ENCODE measurements at places on chromosomes 1 and 21. TPM values are rescaled to one million over a fixed set of nuclear protein-coding genes. Genes with fewer than 3 reads are reported as not detected.

DNA sequence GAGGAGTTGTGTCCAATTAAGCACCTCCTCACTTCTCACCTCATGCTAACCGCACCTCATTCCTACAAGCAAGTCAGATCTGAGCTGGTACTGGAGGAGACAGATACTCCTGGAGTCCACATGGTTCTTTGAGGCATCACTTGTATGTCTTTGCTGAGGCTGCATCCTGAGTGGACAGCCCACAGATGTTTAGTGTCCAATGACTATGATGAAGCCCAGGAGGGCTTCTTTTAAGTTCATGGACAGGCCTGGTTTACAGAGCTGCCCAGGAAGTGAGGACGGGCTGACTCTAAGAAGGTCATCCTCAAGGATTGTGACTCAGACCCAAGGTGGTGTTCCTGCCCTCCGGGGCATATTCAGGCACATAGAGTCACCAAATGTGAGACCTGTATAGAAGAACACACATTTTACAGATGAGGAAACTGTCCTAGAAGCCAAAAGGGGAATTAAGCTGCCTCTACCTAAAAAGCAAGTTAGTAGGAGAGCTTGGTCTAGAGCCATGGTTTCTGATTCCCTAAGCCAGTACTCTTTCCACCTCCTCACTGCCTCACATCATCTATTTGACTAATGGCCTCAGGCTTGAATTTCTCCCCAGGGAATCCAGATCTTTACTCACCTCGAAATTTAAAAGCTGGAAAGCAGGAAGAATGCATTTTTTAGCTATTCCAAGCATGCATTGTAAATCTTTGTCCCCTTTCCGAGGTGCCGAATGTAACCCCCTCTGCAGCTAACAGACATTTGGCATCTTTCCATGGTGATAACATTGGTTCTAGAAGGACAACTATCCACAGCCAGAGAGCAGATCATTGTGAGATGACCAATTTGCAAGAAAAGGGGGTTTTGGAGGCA is 228.1 kb downstream of the OMA1 start:
- no peak for DNase-seq

- no peak for DNase-seq
Measured at GRCh38 chr1:107925565-107925964, 39.4 kb downstream of the VAV3 start.

DNA sequence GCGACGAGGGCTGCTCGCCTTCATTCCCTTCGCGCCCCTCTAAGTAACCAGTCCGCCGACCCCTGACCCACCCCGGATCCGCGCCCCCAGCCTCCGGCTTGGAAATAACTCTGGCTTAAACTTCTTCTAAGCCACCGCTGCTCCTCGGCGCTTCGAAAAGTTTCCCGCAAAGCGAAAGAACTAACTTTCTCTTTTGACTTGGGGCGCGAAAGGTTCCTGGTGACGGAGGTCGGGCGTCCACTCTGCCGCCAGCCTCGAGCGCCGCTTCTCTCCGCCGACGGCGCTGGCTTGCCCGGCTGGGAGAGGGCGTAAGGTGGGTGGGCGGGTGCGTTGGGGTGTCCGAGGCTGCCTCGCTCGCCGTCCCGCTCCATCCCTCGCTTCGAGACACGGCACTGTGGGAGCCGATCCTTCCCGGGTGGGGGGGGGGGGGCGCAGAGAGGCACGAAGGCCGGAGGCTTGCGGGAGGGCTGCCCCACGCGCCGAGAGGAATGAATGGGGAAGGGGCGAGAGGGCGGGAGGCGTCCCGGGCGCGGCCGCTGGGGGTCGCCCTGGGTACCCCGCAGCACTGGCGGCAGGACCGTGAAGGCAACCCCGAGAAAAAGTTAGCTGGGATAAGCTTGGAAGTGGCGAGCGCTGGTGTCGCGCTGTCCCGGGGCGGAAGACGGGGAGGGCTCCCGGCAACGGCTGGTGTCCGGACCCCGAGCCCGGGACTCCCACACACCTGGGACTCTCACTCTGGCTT is 569 bp downstream of the ATF3 start:
- no peak for DNase-seq

- no peak for DNase-seq
Measured at GRCh38 chr1:3510956-3511250, 56.4 kb downstream of the ARHGEF16 start.

The PRR9 gene
- not detected for total RNA-seq

The TBX15 gene
- not detected for total RNA-seq

Data from glomerular endothelial cell (primary cell).